ENCODE measurements at places on chromosomes 12 and 14.
A peak's percentile ranks its signal among the peaks of the same experiment; 100 is the strongest.

DNA sequence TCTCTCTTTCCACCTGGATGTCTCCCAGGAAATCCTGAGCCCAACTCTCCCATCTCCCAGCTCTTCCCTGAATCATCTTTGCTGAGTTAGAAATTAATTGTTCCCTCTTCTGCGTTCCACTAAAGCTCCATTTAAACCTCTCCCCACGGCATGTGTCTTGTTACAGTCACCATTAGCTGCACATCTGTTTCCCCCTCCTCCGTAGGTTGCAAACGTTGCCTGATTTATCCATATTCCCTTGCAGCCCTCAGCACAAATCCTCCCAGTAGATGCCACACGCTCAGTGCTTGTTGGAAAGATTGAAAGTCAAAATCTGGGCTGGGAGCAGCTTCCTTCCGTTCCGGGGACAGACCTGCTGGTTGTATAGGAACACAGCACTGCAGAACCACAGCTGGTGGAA is 90.4 kb downstream of the SLC24A4 start:
- peak; percentile 52 for DNase-seq

GRCh38 chr14:103444837-103445524 is 59.8 kb downstream of the MARK3 start:
- DNase-seq = peak; percentile 7

DNA sequence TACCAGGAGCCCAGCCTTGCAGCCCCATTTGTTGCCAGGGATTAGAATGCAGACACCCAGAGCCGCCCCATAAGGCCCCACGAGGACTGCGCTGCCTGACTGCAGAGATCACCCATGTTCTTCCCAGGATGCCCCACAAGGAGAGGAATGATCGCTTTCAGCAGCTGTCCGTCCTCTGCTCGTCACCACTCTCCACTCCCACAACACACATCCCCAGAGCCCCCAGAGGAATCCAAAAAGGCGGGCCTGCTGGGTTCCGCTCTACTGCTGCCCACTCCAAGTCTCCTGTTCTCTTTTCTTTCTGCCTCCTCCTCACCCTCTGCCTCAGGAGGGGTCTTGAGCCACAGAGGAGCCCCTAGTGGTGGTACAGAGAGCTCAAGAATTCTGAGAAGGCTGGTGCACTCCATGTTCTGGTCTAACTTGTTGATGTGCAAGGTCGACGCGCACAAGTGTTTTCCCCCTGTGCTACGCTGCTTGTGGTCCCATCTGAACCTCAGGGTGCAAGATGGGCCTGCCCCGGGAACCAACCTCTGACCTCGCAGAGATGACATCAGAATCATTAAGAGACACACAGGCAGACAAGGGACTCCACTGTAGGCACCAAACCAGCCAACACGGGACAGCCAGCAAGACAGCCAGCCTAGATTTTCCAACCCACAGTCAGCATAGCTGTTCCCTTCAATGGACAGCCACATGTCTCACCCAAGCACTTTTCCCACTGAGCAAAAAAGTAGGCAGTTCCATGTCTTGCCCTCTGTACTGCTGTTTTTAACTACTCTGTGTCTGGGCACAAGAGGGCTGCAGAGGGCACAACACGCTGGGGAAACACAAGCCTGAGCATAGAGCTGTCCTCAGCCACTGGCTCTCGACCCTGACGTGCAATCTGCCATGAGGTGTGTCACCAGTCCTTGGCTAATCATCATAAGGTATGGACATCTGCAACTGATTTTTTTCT is 29.9 kb downstream of the PXN start:
- DNase-seq = peak; percentile 50

- DNase-seq = no peak
These were observed 165.1 kb upstream of the TMCC3 start for GRCh38 chr12:94815450-94815849.

- no peak for DNase-seq
These were observed 6.9 kb downstream of the MGAT4C start for GRCh38 chr12:86249276-86249675.

DNA sequence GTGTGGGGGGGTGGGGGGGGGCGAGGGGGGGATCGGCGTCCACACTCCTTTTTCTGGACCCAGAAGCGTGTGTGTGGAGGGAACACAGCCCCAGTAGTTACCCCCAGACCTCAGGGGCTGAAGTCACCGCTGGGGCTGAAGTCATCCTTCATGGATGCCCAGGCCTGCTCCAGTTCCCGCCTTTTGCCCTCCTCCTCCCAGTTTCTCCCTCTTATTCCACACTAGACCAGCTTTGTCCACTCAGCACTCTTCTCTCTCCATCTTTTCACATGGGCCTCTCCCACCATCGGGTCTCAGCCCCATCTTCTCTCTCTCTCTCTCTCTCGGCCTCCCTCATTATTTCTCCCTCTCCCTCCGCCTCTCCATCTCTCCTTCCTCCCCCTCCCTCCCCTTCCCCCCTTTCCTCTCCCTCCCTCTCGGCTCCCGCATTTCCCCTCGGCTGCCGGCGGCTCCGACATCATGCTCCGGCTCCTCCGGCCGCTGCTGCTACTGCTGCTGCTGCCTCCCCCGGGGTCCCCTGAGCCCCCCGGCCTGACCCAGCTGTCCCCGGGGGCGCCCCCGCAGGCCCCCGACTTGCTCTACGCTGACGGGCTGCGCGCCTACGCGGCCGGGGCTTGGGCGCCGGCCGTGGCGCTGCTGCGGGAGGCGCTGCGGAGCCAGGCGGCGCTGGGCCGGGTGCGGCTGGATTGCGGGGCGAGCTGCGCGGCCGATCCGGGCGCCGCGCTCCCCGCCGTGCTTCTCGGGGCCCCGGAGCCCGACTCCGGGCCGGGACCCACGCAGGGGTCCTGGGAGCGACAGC is at the start of gene P3H3:
Gene P3H3 (plus strand): TSS at position 426 of the 799 bp plus-strand sequence. CDS start 34 bp downstream, at position 460.
- peak; percentile 83 for DNase-seq

DNA sequence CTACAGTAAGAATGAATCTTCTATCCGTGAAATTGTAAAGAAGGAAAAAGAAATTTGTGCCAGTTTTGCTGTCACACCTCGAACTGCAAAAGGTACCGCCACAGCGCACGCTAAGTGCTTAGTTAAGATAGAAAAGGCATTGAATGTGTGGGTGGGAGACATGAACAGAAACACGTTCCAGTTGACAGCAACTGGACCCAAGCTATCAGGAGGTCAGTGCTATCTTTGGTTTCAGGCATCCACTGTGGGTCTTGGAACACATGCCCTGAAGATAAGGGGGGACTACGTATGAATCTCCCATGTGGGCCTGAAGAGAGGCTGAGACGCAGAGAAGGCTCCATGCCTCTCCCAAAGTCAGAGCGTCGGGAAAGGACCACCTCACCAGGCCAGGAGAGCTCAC is 9.8 kb downstream of the IFFO1 start:
- no peak for DNase-seq

DNA sequence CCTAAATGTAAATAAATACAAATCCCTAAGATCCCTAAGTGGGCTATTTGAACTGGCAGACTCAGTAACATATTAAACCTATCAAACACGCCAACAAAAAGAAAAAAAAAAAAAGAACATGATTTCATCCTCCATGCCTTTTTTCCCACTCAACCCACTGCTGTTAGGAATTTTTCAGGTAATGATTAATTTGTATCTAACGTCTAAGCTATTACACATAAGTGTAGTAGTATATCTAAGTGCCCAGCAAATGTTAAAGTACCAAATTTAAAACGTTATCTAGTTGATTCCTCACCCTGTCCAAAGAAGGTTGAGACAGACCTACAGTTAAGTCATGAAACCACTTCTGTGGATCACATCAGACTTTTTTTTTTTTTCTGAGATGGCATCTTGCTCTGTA is 16.4 kb upstream of the ARID4A start:
- DNase-seq = no peak

GRCh38 chr12:125978286-125978685 is 913.1 kb downstream of the AACS start:
- DNase-seq = no peak

GRCh38 chr12:13304924-13305323 is 108.4 kb downstream of the EMP1 start:
- DNase-seq = no peak
